ENCODE measurements at places on chromosomes 3 and 15.
A peak's percentile ranks its signal among the peaks of the same experiment; 100 is the strongest.

GRCh38 chr3:49937090-49937489 lies 2.9 kb upstream of the RBM6 start:
- no peak for DNase-seq

DNA sequence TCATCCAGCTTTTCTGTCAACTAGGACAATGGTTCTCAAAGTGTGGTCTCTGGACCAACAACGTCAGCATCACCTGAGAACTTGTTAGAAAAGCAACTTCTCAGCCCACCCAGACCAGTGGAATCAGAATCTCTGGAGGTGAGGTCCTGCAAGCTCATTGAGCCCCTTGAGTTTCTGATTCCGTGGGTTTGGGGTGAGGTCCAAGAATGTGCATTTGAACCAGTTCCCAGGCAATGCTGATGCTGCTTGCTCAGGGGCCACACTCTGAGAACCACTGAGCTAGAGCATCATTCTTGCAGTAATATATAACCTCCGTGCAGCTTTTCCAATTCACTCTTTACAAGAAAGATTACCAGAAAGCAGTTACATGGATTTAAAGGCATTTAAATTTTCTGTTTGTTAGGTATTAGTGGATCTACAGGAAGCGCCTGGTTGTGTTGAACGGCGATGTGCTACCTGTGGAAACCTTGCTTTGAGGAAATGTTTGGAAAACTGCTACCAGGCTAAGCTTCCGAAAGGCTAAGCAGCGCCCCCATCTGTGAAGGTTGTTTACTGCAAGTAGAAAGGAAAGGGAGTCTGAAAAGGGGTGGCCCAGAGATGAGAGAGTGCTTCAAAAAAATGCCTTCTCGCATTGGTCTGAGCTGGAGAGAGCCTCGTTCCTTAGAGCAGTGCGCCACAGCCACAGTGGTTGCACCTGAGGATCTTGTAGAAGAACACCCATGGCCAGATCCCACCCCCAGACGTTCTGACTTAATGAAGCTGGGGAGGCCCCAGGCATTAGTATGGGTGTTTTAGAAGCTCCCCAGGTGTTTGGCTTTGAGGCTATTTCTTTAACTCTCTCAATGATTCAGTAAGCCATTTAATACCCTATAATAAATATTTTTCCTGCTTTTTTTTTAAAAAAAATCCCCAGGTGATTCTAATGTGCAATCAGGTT lies 50.0 kb downstream of the RLBP1 start:
- peak; percentile 59 for DNase-seq

GRCh38 chr3:64247991-64248646 lies 22.9 kb upstream of the PRICKLE2 start:
- no peak for DNase-seq

- no peak for DNase-seq
These were observed 479.8 kb upstream of the TBL1XR1 start for GRCh38 chr3:177676947-177677587.

DNA sequence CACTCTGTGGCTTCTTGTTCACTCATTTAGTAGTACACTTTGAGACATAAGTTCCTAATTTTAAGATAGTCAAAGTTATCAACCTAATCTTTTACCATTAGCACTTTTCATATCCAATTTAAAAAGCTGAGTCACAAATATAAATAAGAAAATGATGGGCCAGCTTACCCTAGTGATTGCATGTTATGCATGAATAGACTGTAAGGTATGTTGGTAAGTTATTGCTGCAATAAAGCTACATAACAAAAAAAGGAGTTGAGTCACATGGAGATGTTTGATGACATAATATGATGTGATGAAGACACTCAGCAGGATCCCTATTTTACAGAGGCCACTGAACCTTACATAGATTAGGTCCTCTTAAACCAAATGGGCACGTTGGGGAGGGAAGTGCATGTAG lies 161.3 kb downstream of the OCA2 start:
- no peak for DNase-seq

DNA sequence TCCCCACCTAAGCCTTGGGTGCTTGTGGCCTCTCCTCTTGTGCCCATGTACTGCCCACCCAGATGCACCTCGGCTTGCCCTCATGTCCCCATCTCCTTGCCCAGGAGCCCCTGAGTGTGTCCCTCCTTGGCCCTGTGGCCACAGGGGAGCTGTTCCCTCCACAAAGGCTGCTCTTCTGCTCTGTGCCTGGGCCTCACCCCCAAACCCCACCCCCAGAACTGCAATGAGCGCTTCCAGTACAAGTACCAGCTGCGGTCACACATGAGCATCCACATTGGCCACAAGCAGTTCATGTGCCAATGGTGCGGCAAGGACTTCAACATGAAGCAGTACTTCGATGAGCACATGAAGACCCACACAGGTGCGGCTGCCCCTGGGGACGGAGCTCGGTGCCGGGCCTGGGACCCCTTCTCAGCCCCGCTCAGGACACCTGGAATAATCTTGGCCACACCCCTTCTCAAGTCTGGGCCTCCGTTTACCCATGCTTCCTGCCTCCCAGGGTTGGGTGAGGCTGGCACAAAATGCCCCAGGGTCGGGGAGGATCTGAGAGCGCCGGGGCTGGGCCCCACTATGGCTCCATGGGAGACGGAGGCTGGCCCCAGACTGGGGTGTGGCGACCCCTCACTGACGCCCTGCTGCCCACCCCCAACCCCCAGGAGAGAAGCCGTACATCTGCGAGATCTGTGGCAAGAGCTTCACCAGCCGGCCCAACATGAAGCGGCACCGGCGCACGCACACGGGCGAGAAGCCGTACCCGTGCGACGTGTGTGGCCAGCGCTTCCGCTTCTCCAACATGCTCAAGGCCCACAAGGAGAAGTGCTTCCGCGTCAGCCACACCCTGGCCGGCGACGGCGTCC lies 10.3 kb downstream of the ZBTB47 start:
- DNase-seq = no peak

GRCh38 chr3:41502481-41502880 lies 303.2 kb downstream of the CTNNB1 start:
- DNase-seq = no peak

DNA sequence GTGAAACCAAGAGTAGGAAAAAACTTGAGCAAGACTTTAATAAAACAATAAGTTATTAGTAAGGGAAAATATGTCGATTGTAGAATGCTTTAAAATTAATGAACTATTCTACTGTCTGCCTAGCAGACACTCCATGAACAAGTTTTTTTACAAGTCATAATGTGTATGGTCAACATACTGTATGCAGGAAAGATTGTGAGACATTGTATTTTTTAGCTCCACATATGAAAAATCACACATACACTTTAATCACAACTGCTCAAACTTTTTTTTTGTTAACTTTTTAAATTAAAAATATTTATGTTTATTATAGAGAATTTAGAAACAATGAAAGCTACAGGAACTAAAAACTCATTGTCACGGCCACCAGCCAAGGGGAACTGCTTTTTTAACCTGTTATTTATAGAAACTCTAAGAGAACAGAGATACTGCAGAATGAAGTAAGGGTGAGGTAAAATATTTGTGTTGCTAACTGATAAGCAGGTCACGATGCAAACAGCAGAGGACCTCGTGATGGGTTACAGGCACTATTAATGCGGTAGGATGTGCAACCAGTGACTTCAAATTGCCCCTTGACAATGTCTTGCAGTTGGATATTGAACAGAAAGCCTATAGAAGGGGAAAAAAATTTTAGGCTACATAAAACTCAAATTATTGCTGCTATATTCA lies 53.0 kb downstream of the THSD4 start:
- DNase-seq = no peak

DNA sequence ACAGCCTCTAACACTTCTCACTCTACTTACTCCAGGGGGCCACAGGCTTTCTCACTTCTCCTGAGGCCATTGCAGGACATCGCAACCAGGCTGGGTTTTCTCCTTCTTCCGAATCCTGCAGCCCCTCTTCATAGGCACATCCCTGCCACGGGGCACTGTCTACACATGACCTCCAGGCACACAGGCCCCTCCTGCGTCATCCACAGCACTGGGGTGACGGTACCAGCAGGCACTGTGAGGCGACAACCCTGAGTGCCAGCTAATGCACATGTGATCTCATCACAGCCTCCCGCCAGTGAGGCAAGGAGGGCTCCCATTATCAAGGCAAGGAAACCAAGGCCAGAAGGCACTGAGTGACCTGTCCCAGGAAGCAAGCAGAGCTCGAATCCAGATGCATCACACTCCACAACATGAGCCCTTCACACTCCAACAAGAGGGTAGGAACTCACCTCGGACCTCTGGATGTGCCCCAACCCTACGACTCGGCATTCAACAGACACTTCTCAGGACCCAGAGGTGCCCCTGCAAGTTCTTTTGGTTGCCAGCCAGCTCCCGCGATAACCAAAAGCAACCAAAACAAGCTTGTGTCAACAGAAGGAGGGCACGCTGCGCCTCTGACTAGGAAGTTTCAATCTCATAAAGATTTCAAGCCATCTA lies 16.7 kb downstream of the FAM174B start:
- no peak for DNase-seq

DNA sequence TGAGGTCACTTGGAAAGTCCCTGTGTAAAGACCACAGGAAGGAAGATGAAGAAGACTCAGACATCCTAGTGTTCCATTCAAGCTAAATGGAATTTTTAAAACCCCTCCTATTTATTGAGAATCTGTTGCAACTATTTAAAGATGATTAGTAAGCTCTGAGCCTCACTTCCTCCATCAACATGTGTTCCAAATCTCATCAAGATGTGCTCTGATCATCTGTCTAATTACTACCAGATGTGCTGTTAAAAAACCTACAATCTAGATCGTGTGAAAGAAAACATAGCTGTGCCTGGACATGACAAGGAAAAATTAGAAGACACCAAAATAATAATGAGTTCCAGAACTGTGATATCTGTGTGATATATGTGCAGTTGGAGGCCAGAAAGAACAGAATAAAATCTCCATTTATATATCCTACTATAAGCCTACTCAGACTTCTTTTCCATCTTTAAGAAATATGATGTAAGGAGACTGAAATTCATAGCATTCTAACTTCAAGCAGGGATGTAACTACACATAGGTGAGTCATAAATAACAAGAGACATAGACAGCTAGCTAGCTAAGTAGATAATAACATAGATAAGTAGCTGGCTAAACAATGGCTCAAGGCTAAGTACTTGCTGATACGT lies 7.8 kb downstream of the XPC start:
- no peak for DNase-seq

GRCh38 chr3:193865339-193865738 lies 270.6 kb upstream of the HES1 start:
- DNase-seq = no peak

- peak; percentile 42 for DNase-seq
These were observed 63.4 kb upstream of the CPB1 start for GRCh38 chr3:148763986-148764935.

- DNase-seq = no peak
These were observed 116.4 kb downstream of the OXSM start for GRCh38 chr3:25906132-25906906.

DNA sequence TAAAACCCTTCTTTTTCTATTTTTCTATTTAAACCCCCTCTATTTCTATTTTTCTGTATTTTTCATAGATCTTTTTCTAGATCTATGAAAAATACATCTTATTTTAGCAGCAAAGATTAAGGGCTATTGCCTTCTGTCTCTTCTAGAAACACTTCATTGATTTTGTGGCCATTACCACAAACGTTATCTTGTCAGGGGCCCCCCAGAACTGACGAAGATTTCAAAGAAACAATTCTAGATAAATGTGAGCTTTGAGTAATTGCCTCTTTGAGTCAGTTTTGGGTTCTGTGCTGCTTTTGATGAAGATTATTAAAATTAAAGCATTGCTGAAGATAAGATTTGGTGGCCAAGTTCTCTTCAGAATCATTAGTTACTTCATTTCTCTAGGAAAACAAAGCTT lies 279.6 kb upstream of the PEX5L start:
- no peak for DNase-seq

DNA sequence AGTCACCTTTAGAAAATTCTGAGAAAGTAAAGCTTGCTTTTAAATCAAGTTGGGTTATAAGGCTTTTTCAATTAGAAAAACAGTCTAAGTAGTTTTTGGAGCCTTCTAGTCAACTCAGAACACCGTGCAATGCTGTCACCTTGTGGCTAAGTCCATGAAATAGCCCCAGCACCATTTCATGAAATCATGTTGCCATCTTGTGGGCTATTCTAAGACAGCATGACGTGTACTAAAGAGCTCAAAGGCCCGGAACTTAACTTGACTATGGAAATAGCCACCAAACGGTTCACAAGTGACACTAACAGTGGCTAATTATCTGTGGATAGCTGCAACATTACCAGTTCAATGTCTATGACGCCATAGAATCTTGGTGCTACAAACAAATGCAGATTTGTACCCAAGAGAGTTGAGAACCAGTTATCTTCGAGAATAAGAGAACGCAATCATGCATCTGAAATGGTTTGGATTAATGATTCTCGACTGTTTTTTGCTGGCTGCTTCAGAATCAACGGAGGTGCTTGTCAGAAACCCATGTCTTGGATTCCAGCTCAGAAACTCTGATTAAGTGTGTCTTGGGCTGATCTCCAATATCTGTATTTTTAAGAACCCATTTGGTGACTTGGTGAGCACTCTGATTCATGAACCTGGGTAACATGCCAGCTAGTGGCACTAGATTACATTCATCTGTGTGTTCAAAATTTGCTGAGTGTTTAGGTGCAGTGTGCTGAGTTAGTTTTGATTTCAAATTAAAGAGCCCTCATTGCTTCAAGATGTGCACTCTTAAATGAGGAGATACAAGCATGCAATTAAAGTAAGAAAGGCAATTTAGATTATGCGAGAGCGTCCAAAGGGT lies 111.2 kb upstream of the MCTP2 start:
- peak; percentile 65 for DNase-seq

- no peak for DNase-seq
These were observed 23.3 kb upstream of the C15orf39 start for GRCh38 chr15:75178171-75178937.

- no peak for DNase-seq
These were observed 267.1 kb downstream of the LRTM1 start for GRCh38 chr3:54660714-54661132.

GRCh38 chr15:91348752-91349500 lies 248.9 kb downstream of the SV2B start:
- no peak for DNase-seq

- no peak for DNase-seq
These were observed 144.5 kb downstream of the NAALADL2 start for GRCh38 chr3:175003590-175003989.

DNA sequence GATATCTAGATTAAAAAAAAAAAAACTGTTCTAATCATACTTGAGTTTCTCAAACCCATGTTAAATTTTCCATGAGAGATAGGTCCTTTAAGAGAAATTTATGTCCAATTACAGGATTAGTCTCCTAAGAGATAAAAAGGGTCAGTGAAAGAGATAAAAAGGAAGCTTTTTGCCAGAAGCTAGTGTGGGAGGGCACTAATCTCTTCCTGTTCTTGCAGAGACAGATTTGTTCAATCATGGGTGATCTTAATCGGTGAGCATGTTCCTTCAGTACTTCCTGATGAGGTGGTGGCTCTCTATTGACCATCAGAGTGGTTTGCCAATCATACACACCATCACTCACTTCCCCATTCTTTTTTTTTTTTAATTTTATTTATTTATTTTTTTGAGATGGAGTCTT lies 16.9 kb upstream of the LPP start:
- no peak for DNase-seq

- DNase-seq = peak; percentile 7
These were observed 39.0 kb downstream of the RASA2 start for GRCh38 chr3:141525814-141526213.

- no peak for DNase-seq
These were observed 10.1 kb upstream of the SETD5 start for GRCh38 chr3:9387322-9387655.

Data from myocyte (in vitro differentiated cells).